ENCODE measurements at places on chromosomes 7 and 10.

DNA sequence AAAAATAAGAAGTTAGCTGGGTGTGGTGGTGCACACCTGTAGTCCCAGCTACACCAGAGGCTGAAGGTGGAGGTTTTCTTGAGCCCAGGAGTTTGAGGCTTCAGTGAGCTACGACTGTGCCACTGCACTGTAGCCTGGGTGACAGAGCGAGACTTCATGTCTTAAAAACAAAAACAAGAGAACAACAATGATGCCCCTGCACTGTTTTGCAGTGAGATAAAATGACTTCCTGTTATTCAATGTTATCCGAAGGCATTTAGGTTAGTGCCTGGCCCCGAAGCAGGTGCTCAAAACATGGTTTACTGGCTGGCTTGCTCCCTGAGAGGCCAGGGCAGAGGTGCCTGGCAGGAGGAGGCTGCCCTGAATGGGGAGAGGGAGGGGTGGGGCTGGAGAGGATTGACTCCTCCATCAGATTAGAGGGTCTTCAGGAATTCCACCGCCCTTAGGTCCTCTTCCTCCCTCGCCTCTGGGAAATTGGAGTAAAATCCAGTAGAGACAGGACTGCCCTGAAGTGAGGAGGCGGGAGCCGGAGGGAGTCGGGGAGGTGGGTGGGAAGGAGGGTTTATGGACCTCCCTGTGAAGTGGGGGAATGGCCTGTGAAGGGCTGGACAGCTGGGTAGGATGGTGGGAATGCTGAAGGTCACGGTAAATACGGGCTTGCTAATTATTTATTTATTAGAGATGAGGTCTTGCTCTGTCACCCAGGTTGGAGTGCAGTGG, 6.8 kb upstream of the CLDN4 start:
- DNase-seq = no peak

- DNase-seq = peak; percentile 37
These were observed 6.2 kb upstream of the CH25H start for GRCh38 chr10:89213191-89213808.

DNA sequence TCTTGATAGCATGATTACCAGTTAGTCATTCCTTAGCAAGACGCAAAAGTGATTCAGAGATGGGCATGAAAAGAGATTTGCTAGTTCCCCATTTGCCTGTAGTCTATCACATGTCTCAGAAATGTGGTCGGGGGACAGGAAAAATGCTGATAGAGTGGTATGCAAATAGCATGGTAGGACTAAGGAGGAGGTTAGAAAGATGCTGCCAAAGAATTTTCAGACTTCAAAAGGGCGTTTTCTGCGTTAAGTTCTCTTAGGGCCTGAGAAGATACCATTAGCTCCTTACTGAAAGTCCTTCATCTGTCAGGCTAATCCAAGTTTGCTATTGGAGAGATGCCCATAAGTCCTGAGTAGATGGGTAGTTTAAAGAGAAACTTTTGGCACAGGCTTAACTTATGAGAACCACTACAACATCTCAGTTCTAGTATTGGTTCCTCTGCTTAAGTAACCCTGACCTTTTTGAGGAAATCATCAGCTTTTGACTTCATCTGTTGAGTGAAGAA, 2.7 kb downstream of the CALD1 start:
- no peak for DNase-seq

GRCh38 chr7:17674166-17674942, 265.9 kb downstream of the SNX13 start:
- no peak for DNase-seq

- peak; percentile 94 for DNase-seq
These were observed 510.2 kb downstream of the RPS24 start for GRCh38 chr10:78543749-78544362.

- no peak for DNase-seq
These were observed 2.7 kb upstream of the COMTD1 start for GRCh38 chr10:75238182-75239095.
